Activated CD4-positive, alpha-beta T cell treated with anti-CD3 and anti-CD28 coated beads, Interleukin-2, amount 50 U/mL, for 1 hour (primary cell): ENCODE measurements at places on chromosomes 7 and 10.

- DNase-seq, result no peak
Measured at GRCh38 chr7:48441848-48442492, 270.7 kb downstream of the ABCA13 start.

GRCh38 chr7:44105832-44106231, 1.7 kb downstream of the AEBP1 start:
- no peak for DNase-seq

DNA sequence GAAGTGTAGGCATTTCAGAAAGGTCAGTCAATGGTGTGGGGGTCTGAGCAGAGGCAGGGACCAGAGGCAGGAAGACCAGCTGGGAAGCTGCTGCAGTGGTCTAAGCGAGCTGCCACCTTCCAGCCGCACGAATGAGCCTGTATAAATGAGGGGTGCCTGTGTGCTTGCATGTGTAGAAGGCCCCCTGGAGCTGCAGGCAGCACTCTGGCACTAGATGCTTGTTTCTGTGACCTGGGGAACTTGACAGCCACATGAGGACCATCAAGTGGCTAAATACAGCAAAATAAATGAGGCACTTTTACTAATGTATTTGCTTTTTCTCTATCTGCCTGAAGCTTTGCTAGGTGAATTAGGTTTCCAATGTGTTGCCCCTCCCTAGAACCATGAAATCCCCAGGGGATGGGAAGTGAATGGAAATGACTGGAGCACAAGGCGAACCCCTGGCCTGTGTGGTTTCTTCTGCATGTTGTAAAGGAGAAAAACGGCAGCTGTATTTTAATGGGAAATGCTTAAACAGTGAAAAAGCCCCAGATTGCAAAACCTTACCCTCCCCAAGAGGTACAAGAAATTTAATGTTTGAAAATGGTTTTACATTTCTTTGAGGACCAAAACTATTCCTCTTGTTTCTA, 57.7 kb downstream of the PYROXD2 start:
- no peak for DNase-seq

GRCh38 chr10:17836942-17837341, 27.8 kb downstream of the MRC1 start:
- no peak for DNase-seq

GRCh38 chr10:30804478-30805055, 175.0 kb upstream of the LYZL2 start:
- DNase-seq, result no peak

DNA sequence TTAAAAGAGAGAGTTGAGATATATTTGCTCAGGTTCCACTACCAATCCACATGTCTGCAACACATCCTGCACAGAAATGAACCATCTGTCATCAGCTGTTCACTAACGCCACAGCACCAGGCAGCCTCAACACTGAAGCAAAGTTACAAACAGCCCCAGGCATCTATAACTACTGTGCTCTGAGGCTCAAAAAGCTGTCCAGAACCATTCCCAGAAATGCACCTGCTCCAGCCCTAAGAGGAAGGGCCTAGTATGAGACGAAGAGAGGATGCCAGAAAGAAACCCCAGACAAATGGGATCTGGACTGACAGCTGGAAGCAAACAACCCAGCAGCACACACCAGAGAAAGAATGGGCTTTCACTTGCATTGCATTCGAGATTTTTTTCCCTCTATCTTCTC, 159.3 kb downstream of the ELMO1 start:
- no peak for DNase-seq

DNA sequence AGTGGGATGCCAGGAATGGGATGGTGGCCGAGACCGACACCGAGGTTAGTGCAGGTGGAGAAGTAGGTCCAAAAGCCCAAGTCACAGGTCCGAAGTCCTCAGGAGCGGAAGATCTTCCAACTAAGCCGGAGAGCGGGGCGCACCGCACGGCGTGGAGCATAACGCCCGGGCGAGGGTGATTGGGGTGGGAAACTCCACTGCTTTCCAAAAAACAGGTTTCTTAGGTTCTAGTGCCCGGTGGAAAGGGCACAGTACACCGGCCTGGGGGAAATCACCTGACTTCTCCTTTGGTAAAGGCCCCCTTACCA, 11.4 kb upstream of the SPAG6 start:
- DNase-seq, result no peak

DNA sequence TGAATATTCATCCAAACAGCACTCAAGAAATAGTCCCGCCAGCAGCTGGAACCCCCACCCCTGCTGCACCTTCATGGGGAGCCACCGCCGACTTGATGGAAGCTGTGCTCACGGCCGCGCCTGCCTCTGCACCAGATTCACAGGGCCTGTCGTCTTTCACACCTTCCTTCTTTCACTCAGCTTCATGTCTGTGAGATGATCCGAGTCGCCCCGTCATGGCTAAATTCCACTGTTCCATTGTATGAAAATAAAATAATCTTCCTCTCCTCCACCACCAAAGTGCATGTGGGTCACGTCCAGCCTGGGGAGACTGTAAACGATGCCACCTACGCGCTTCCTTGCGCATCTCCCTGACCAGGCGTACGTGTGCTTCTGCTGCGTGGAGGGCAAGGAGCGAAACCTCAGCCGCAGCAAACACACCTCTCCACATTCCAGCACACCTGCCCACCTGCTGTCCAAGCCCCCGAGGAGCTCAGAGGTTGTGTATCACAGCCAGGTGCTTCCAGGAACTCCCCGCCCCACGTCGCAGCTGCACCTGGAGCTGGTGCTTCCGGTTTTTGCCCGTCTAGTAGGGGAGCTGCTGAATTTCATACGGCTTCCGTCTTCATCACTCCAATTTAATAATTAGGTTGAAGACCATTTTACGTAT, 137.0 kb downstream of the PTPRN2 start:
- DNase-seq, result no peak
